ENCODE measurements at places on chromosomes 3 and 15.

DNA sequence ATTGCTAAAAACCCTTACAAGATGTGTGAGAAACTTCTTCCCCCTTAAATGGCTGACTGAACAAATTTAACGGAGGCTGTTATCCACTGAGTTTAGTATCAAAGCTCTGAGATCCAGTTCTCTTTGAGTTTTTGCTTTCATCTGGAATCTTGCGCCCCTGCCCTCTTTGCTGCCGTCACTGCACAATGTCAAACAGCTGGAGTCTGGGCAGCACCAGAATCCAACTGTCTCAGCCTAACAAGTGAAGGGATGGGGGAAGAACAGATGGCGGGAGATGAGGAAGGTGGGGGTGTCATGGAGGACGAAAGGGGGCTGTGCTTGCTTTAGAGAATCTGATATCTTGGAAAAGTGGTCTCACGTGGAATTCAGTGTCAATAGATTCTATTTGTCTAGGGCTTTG is 7.0 kb upstream of the BOC start:
- no peak for DNase-seq

DNA sequence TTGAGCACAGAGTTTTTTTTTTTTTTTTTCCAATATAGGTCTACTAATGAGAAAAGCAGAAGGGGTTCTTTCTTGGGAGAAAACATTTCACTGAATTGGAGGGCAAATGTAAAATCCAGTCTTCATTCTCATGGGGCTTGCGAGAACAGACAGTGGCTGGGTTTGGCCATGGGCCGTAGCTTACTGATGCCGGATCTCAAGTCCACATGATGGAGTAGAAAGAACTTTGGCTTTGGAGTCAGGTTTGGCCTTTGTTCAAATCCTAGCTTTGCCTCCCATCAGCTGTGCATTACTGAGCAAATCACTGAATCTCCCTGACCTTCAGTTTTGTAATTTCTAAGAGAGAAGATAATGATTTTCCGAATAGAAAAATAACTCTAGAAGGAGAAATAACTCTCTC is 59.7 kb downstream of the LMCD1 start:
- DNase-seq: no peak

DNA sequence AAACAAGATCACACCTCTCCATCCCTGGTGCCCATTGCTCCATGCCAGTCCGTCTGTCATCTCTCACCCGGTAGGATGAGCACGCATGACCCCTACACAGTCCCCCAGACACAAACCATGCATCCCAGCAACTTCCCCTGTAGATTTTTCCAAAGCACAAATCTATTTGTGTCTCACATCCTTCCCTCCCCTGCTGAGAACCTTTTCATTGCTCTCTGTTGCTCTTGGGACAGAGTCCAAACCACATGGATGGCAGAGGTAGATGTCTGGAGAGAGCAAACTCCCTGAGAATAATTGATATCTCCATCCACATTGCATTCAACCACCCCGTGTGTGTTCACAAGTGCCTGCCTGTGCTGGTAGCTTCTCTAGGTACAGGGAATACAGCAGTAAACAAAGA is 29.9 kb upstream of the LRTM1 start:
- DNase-seq: peak; percentile 40

DNA sequence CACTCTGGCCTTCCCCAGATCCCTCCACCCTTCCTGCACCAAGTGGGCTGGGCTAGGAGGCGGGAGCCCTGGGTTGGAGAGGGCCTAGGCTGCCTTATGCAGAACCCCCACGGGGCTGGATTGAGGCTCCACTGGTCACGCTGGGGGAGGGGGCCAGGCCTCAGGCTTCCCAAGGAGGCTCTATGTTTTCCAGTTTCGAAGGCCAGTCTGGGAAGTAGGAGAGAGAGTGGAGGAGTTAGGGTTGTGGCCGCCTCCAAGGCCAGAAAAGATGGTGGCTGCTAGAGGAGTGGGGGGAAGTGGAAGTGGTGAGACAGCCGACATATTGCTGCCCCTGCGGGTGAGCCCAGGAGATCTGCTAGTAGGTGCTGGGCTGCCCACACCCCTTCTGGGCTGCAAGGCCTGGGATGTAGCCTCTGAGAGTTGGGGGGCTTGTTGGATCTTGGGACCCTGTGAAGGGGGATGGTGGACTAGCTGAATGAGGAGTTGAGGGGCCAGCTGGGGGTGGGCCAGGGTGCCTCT is 1.2 kb downstream of the GNAI2 start:
- DNase-seq: peak; percentile 62

DNA sequence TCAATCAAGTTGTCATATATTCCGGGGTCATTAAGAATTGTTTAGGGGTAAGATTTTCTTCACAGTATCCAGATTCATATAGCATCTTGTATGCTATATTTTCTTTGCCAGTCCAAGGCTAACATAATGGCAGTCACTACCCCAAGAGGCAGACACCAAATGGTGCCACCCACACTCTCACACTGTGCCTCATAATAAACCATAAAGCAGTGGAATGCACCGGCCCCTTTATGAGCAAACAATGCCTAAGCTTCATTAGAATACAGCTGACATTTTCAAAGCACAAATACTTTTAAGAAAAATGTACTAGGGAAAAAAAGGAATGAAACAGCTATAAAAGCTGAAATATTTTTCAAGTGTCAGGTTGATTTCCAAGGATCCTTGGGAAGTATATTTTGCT is 121.6 kb downstream of the TFDP2 start:
- DNase-seq: peak; percentile 69

Data from kidney tubule cell (primary cell).